HEK293T (cell line): ENCODE measurements at places on chromosomes 11 and 22.

- no peak for DNase-seq
Observed at GRCh38 chr11:104918113-104918824, 20.0 kb upstream of the CASP12 start.

DNA sequence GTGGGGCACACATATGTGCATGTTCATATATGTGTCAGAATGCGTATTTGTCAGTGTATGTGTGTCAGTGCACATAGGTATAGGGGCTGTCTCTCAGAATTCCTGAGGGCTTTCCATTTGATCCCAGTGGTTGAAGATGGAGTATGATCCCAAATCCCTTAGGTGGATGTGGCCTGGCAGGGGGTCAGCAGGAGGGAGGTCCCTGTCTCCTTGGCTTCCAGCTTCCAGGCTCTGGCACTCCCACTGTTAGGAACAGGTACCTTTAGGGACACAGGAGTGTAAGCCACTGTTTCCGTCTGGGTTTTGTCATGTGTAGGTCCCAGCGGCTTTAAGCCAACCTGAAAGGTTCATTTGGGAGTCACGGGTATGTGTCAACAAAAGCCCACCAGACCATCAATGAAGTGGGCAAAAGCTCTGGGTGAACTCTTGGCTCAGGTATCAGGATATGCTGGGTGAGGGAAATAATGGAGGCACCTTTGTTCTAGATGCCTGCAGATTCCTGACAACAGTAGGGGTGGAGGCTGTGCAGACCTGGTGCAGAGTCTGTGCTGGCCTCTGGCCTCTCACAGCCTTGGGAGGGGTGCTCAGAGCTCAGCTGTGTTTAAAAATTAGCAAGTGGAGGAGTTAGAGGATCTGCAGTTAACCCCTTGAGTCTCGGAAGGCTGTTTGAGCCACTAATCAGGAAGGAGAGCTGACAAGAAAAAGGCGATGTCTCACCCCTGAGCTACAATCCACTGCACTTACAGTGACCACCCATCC, 9.0 kb downstream of the KCNQ1OT1 start:
- no peak for DNase-seq

DNA sequence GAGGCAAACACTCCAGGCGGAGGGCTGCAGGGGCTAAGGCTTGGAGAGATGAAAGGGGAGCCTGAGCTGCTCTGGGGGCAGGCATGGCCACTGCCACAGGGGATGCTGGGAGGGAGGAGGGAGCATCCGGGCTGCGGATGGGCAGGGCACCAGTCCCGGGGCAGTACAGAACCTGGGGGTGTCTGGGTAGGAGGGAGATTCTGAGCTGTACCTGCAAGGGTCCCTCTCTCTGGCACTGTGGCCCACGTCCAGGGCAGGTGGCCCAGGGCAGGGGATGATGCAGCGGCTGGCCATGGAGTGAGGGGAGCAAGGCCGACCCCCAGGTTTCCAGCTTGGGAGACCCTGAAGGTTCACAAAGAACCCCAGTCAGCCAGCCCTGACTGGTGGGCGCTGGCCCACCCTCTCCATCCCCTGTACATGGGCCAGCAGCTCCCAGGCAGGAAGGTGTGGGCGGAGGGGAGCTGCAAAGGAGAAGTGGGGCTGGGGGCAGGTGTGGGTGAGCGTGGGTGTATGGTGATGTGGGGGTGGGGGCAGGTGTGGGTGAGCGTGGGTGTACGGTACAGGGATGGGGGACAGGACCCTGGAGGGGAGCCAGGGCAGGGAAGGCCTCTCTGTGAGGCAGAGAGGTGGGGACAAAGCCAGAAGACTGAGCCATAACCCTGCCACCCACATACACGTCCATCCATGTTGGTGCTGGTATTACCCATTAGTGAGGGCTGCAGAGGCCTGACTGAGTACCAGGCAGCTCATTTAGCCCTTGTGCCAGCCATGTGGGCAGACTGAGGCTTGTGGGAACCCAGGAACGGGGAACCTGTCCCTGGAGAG, 2.2 kb upstream of the TNFRSF13C start:
- DNase-seq: no peak

DNA sequence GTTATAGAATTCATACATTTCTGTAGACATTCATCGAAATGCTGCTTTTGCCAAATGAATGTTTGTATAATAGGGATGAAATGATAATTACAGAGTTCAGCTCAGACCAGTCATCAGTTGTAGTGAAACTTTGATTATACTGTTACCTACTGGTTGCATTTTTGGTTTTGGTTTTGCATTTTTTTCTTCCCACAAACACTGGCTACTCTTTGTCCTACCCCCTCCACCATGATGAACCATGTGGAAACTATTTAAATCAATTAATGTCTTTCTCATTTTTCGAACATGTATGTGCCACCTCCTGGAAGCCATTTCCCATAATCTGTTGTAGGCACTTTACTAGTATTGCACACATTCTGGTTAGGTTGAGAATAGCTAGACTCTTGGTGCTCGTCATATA, 75.3 kb upstream of the MTNR1B start:
- DNase-seq: no peak

DNA sequence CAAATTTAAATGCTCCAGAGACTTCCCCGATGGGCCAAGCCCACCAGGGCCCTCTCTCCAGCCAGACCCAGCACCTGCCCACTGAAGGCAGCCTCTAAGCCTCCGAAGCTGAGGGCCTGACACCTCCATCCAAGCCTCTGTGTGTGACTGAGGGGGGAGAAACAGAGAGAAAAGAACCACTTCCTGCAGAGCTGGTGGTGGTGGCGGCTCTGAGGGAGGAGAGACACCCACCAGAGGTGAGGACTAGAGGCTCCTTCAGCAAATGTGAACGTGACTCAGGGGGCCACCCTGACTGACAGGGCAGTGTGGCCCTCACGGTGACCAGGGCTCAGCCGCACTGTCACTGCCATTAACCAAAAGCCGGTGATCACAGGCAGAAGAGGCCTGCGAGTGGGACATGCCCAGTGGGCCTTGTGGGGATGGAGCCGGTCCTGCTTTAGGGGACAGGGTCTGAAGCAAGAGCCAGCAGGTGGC, 31.0 kb upstream of the CD5 start:
- DNase-seq: no peak

- no peak for DNase-seq
Observed at GRCh38 chr22:45804319-45804985, 132.8 kb downstream of the ATXN10 start.

DNA sequence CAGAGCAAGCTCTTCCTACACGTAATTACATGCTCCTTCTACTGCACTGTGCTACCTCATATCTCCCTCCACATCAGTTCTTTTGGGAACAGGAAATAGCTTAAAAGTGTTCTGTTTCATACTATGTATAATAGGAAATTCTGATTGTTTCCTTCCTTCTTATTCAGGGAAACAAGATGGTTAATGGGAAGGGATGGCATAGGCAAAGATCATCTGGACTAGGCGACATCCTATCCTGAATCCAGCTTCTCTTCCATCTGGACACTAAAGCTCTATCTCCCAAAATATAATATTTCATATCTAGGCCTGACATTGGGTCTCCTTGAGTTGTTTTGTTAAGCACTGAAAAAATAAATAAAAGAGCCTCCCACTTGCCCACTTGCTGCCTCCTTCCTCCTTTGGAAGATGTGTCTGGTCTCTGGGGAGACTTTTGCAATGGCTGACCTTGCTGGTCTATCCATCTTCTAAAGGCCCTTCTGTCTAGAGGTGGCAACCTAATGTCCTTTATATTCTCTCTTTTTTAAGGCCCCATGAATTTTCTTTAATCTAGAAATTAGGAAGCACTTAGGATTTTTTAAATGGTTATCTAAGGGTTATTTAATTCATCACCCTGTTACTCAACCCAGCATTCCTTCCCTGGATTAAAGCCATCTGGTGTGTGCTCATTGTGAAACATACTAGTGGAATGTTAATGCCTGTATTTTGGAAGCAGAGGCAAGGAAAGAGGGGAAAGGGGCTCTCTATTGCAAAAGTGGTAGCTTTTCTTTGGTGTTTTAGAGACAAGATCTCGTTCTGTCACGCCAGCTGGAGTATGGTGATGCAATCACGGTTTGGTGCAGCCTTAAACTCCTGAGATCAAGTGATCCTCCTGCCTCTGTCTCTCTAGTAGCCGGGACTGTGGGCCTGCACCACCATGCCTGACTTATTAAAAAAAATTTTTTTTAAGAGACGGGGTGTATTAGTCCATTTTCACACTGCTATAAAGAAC, 20.6 kb downstream of the CLMP start:
- DNase-seq: no peak

- DNase-seq: no peak
Observed at GRCh38 chr11:86941077-86941870, 13.9 kb downstream of the FZD4 start.

GRCh38 chr11:66970807-66971442, 4.2 kb upstream of the C11orf86 start:
- no peak for DNase-seq

DNA sequence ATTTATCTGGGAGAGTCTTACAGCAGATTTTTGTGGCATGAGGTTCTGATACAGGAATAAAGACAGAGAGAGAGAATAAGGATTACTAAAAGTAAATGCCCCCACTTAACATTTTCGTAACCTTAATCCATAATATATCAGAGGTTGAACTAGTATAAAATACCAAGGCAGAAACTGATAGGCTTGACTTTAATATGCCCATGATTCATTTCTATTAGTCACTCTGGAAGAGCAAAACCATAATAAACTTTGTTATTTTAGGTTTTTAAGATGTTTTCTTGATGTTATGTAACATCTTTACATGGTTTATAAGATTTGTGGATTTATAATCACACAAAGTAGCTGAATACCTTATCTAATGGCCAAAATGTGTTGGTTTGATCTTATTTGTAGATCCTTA, 19.1 kb downstream of the GUCY1A2 start:
- DNase-seq: no peak

GRCh38 chr22:41459431-41459830, 9.1 kb downstream of the PHF5A start:
- DNase-seq: no peak

DNA sequence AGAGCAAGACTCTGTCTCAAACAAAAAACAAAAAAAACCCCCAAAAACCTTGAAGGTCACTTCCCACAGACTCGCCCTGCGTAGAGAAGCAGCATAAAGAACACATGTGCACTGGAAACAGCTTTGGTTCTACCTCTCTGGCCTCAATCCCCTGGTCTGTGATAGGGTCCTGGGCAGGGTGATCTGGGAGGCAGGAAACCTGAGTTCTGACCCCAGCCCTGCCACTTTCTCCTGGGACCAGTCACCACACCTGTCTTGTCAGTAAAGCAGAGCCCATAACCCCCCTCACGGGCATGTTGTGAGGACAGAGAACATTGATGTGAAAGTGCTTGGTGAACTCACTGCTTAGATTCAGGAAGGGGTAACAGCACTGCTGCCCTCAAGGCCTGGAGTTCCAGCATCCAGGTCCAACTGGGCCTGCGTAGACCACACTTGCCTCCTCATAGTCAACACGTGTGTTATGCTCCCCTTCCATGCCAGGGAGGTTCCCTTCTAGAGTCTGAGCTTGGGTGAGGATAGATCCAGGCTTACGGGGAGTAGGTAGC, 11.4 kb downstream of the UCP2 start:
- no peak for DNase-seq

DNA sequence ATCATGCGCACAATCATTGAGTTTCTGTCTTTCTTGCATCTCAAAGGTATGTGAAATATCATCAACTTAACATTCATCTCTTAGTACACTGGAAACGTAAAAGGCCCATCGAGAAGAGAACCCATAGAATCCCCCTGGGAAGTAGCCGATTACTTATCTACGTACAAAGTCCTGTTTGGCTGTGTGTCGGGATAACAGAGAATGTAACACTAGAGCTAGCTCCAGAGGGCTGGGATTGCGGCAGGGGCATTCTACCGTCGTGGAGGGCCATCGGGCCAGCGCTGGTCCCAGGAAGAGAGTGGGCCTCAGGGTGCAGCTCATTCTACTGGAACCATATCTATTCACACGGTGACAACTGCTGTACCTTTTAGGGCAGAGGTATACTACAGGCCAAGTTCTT, 4.5 kb downstream of the GAL start:
- DNase-seq: no peak

GRCh38 chr11:108112057-108112456, 9.3 kb upstream of the ACAT1 start:
- DNase-seq: no peak

DNA sequence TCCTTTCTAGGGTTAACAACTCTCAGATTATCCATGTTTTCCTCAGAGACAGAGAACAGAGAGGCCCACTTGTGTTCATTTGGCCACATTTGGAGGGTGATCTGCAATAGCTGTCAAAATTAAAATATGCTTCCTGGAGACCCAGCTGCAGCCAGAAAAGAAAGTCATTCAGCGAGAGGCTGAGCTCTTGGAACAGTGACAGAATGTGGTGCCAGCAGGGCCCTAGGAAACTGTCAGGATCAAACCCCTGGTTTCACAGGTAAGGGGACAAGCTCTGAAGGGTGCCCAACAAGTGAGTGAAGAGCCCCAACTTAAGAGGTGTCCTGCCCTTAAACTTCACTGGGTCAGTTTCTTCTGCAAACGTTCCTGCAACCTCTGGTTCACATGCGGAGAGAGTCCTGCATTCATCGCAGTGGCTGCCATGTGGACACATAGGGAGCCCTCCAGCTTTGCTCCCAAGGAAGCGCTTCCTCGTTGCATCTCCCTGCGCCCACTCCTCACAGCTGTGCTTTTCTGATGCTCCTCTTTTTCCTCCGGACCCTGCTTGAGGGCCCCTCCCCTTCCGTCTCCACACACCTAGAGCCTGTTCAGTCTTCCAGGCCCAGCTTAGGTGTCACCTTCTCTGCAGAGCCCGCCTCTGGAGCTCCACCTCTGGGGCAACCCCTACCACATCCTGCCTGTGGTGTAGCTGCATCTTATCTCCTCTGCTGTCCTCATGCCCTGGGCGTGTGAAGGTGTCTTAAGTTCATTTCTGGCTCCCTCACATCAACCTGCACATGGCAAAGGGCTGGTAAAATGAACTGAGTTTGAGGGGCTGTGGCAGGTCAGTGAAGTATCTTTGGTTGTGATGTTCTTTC, 3.9 kb downstream of the UCP3 start:
- DNase-seq: no peak

GRCh38 chr11:11519184-11519583, 102.6 kb downstream of the GALNT18 start:
- no peak for DNase-seq

DNA sequence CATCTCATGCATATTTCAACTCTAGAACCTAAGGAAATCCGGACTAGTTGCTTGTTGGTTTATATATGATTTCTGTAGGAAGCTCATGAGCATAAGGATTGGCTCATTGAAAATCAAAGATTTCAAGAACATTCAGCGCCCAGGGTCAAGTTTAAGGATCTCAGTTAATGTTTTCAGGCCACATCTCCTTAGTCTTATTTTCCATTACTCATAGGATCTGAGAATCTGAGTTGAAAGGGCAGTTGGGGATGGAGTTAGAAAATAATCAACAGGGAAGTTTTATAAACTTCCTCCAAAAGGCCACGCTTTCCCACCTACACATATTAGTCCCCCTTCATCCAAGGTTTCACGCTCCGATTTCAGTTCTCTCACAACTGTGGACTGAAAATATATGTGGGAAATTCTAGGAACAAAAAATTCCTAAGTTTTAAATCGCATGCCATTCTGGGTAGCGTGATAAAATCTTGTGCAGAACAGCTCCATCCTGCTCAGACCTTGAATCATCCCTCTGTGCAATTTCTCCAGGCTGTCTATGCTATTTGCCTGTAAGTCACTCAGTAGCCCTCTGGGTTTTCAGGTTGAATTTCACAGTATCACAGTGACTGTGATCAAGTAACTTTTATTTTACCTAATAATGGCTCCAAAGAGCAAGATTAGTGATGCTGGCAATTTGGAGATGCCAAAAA, 160.2 kb downstream of the KIRREL3 start:
- DNase-seq: no peak
